ENCODE measurements at places on chromosomes 7 and 10.

DNA sequence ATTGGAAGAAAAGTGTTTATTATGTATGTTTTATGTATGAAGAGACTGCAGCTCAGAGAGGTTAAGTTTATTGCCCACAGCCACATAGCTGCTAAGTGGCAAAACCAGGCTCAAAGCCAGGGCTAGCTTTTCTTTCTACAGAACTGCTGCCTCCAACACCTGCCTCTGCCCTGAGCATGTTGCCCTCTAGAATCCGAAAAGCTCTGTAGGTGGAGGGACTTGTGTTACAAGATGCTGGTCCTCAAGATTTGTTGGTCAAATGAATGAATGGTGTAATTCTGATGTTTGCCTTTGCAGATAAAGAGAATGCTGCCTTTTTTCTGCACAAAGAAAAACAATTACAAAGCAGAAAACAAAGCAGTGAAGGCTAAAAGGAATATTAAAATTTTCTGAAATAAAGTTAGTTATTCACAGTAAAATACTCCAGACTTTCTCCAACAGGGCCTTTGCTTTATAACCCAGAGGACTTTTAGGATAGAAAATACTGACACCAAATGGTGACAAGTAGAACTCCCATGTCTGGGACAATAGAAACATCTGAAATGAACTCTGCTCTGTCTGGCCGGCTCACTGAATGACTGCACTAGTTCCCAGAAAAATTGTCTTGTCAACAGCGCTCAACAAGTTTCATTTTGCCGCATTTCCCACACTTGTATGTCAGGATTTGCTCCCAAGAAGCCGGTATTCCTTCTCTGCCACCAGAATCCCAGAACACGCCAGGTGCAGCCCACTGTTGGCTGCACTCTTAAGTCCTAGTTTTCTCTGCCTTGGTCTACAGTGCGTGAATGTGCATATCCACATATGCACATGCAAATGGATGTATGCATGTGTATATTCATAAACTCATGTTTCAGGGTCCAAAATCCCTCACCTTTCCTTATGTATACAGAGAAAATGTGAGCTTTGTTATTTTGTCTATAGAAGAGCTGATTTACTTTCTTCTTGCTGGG, 11.0 kb upstream of the DNTT start:
- H3K36me3 ChIP-seq = no peaks in the 10 kb centered on the region
- no peak overlapping the region for H3K27ac ChIP-seq
- H3K4me3 ChIP-seq = no peak overlapping the region
- no peaks in the 10 kb centered on the region for H3K27me3 ChIP-seq
- DNase-seq = no peak
- H3K4me1 ChIP-seq = peaks cover 23% of the 10 kb centered on the region

DNA sequence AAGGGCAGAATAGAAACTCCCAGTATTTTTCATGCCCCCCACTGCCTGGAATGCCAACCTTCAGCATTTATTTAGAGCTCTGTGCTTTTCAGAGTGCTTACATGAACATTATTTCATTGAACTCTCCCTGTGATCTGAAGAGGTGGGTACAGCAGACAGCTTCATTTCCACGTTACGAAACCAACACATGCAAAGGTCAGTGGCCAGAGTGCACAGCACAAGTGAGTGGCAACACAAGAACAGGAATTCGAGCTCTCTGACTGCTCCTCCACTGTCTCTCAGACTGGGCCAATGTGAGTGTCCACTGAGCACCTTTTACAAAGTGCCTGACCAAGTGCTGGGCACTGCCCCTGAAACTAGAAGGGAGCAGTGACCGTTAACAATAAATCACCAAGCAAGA, 162.9 kb downstream of the GLI3 start:
- no peak for DNase-seq
- no peaks in the 10 kb centered on the region for H3K4me1 ChIP-seq
- no peak overlapping the region for H3K4me3 ChIP-seq

DNA sequence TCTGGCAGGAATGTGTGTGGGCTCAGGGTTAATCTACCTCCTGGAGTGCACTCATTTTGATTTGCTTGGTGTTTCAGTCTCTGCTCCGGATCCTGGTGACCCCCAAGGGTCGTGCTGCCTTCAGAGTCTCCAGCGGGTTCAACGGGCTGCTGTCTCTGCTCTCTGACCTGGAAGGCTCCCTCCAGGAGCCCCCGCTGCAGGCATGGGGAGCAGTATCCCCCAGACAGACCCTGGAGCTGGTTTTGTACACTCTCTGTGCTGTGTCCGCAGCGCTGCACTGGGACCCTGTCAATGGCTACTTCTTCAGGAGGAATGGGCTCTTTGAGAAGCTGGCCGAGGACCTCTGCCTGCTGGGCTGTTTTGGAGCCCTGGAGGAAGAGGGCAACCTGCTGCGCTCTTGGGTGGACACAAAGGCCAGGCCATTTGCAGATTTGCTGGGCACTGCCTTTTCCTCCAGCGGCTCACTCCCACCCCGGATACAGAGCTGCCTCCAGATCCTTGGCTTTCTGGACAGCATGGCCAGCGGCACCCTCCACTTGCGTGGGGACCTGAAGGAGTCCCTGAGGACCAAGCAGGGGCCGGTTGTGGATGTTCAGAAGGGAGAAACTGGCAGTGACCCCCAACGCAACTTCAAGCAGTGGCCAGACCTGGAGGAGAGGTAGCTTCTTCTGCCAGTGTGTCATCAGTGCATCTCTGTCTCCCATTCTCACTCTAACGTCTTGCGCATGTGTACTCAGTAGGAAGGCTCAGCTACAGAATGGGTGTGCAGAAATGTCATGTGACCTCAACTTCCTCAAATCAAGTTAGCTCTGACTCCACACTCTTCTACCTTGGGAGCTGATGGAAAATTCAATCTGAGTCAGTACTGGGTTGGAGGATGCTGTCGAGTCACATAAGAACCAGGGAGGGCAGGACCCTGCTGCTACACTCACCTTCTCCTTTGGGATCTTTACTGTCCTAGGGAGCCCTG, 58.5 kb downstream of the WDFY4 start:
- no peaks in the 10 kb centered on the region for H3K27me3 ChIP-seq
- H3K36me3 ChIP-seq = no peaks in the 10 kb centered on the region
- H3K4me1 ChIP-seq = no peaks in the 10 kb centered on the region
- no peak overlapping the region for H3K27ac ChIP-seq

- peaks cover 8% of the 10 kb centered on the region for H3K36me3 ChIP-seq
- H3K27ac ChIP-seq = no peak overlapping the region
Measured at GRCh38 chr10:6002809-6003510, 25.6 kb upstream of the IL15RA start.

DNA sequence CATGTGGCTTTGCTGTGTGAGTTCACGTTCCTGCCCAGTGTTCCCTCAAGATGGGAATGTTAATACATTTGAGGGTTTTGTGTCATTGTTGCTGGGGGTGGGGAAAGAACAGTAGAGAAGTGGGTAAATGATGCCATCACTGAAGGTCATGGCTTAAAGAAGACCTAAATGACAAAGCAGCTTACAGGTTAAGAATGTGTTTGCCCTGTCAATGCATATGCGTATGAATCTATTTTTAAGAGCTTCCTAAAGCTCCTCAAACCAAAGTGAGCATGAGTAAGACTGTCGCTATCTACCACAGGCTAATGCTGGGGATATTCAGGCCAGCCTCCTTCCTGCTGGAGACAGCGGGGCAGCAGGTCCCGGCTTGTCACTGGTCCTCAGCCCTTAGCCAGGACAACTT, 162.9 kb downstream of the CREB5 start:
- peaks cover 3% of the 10 kb centered on the region for H3K4me1 ChIP-seq
- no peaks in the 10 kb centered on the region for H3K36me3 ChIP-seq
- no peak overlapping the region for H3K4me3 ChIP-seq
- no peak for DNase-seq
- H3K27me3 ChIP-seq = peaks cover 8% of the 10 kb centered on the region

DNA sequence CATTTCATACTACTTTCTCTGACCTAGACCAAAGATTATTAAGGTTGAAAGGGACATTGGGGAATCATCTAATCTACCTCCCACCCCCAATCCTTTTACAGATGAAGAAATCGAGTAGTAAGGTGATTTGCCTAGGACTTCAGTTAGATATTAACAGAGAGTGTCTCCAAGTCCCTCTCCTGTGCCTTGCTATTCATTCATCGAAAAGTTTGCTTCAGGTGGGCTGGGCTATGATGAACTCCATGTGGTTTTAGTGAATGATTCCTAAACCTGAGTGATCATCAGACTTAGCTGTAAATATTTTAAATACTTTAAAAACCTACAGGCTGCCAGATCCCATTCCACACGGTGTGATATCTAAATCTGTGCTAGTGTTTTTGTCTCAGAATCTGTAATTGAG, 259.4 kb upstream of the SORCS1 start:
- no peaks in the 10 kb centered on the region for H3K36me3 ChIP-seq
- H3K27me3 ChIP-seq = no peaks in the 10 kb centered on the region
- H3K4me3 ChIP-seq = no peak overlapping the region
- no peak for DNase-seq
- H3K4me1 ChIP-seq = no peaks in the 10 kb centered on the region

- H3K4me1 ChIP-seq = peaks cover 43% of the 10 kb centered on the region
- peak; percentile 24 for DNase-seq
- no peaks in the 10 kb centered on the region for H3K36me3 ChIP-seq
Measured at GRCh38 chr7:22563621-22564241, 63.7 kb upstream of the STEAP1B start.

DNA sequence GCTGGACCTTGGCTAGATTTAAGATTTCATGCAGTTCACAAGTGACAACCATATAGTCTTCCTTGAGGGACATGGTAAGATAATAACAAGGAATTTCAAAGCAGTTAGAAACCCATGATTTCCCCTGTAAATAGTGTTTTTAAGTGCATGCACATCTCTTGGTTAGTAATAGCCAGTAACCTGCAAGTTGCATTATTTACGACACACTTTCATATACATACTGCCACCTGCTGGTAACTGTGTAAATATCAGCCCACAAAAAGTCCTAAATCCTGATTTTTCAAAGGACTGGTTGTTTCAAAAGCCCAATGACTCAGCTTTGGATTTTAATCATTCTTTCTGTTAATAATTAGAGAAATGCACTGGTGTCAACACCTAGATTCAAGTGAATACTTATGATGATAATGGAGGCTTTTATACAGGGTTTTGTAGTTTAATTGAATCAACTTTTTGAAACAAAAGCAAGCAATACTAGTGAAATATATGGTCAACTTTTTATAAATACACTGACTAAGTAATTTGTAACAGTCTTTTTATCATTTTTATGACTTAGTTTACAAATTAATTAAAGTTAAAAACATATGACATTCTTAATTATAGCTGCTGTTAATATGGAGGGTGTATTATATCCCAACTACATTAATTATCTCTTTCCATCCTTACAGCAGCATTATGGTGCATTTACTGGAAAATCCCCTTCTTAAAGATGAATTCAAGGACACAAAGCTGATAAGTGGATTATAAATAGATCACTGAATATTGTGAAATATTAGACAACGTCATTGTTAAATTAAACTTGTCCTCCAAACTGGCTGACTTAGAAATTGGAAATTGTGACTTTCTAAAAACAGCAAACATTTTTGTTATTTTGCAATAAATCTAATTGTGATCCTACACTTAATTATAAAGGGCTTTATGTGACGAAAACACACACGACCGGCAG, 367.7 kb upstream of the SEMA3D start:
- no peaks in the 10 kb centered on the region for H3K27me3 ChIP-seq
- no peaks in the 10 kb centered on the region for H3K36me3 ChIP-seq
- H3K4me1 ChIP-seq = no peaks in the 10 kb centered on the region
- no peak for DNase-seq

- no peak for DNase-seq
- H3K4me3 ChIP-seq = no peak overlapping the region
- no peaks in the 10 kb centered on the region for H3K36me3 ChIP-seq
- H3K27me3 ChIP-seq = no peaks in the 10 kb centered on the region
- no peak overlapping the region for H3K27ac ChIP-seq
Measured at GRCh38 chr10:128483216-128483615, 357.0 kb upstream of the MKI67 start.

- H3K4me3 ChIP-seq = peak overlapping the region; percentile 75
- peaks cover 19% of the 10 kb centered on the region for H3K36me3 ChIP-seq
- peaks cover 28% of the 10 kb centered on the region for H3K4me1 ChIP-seq
- H3K27ac ChIP-seq = peak overlapping the region; percentile 64
- H3K27me3 ChIP-seq = no peaks in the 10 kb centered on the region
- no peak for DNase-seq
Measured at GRCh38 chr7:114925434-114925833, 3.5 kb downstream of the MDFIC start.

GRCh38 chr10:93403152-93404047, 78.7 kb downstream of the MYOF start:
- no peaks in the 10 kb centered on the region for H3K27me3 ChIP-seq
- peaks cover 22% of the 10 kb centered on the region for H3K36me3 ChIP-seq
- H3K4me3 ChIP-seq = no peak overlapping the region

- H3K4me1 ChIP-seq = no peaks in the 10 kb centered on the region
- H3K27me3 ChIP-seq = peaks cover 15% of the 10 kb centered on the region
- H3K27ac ChIP-seq = no peak overlapping the region
- no peak overlapping the region for H3K4me3 ChIP-seq
Measured at GRCh38 chr10:1467334-1468076, 269.8 kb downstream of the ADARB2 start.

- no peaks in the 10 kb centered on the region for H3K27me3 ChIP-seq
- H3K36me3 ChIP-seq = peaks cover 36% of the 10 kb centered on the region
- H3K27ac ChIP-seq = no peak overlapping the region
- peaks cover 38% of the 10 kb centered on the region for H3K4me1 ChIP-seq
- H3K4me3 ChIP-seq = no peak overlapping the region
- no peak for DNase-seq
Measured at GRCh38 chr7:6443372-6443941, 4.3 kb downstream of the DAGLB start.

- DNase-seq = no peak
- H3K4me1 ChIP-seq = no peaks in the 10 kb centered on the region
- no peaks in the 10 kb centered on the region for H3K36me3 ChIP-seq
- H3K27ac ChIP-seq = no peak overlapping the region
Measured at GRCh38 chr10:122279725-122280141, 8.6 kb downstream of the BTBD16 start.
